Fibroblast of skin of right biceps (primary cell): ENCODE measurements at places on chromosomes 7 and 10.

DNA sequence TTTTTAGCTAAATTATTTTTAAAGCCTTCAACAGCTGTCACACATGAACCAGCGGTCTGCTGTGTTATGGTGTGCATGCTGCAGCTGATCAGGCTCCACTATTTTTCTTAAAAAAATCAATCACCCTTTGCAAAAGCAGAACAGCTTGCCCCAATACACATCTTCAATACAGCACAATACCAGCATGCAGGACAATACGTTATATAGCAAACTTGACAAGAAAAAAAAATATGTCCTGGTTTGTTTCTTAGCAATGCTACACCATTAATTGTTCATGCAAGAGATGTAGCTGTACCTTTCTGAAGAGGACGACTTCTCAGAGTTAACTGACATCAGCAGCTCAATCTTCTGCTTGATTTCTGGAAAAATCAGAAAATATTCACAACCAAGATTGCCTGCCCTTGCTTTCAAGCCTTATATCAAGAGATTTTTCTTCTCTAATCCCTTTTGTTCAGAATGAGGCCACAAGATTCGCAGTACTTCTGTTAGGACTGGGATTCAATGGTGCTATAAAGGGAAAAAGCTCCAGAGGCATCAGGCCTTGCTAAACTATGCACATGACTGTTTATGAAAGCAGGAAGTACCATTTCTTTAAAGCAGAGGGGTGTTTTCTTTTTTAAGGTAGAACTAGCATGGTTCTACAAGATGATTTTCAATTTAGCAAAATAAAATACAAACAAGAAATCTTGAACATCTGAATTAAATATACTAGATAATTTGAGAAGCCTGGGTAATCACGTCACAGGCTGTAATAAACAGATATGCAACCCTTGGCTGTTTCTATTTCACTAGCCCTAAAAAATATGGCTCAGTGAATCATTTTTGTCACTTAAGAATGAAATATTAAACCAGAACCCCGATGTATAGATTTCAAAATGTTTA, 120.0 kb downstream of the SRPK2 start:
- DNase-seq, result peak; percentile 67

DNA sequence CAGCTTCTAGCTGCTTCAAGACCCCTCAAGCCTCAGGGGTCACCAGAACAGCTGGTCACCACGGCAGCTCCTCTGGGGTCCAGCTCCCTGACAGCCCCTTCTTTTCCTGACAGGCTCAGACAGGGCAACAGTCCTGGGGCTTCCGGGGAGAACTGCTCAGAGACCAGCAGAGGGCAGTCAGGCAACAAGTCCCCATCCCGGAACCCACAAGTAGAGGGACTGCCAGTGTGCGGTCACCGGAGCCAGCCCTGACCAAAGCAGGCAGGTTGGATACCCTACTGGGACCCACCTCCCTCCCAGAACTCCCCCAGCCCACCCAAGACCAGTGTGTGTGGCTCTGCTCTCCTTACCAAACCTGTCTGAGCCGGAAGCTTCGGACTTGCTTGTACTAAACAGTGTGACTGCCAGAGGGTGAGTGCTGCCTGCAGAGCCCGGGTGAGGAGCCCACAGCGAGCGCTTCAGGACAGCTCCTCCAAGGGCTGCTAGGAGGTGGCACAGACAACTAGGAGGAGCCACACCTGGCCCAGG, 40.3 kb downstream of the YKT6 start:
- DNase-seq, result peak; percentile 74

DNA sequence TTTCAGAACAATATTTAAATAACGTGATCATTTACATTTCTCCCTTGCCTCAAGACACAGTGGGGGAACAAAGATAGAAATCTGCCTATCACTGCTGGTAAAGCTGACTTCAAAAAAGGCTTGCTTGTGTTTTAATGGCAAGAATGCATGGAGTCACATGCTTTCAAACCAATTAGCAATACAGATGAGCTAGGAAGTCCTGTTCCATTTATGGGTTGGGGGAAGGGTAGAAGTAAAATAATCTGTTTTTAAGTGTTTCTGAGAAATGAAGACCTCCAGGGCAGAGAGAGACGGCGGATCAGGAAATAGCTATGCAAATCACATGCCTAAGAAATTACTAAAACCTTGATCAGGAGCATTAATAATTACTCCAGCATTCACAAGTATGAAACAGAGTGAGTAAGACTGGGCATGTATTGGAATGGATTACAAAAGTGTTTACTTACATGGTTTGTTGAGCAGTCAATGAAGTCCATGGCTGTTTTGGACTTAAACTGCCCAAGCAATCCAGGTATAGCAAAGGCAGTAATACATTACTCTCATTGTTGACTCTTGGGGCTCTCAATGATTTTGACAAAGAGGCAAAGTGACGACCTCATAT, 142.0 kb downstream of the ARID5B start:
- DNase-seq, result peak; percentile 97

DNA sequence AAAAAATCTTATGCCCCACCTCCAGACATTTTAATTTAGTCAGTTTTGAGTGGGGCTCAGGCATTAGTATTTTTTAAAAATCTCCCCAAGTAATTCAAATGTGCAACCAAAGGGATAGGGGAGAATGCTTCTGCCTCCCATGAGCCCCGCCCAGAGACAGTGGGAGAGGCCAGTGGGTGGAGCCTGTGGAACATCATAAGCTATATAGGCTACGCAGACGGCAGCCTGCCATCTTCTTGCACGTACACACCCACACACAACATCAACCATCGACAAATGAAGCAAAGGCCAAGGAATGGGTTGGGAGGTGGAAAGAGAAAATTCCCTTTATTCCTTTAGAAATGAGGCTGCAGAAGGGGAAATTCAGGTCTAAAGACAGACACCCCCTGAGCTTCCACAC, 25.2 kb downstream of the CREB3L2 start:
- no peak for DNase-seq

- peak; percentile 94 for DNase-seq
These were observed 48.7 kb downstream of the BPGM start for GRCh38 chr7:134695321-134695860.

- DNase-seq, result no peak
These were observed 113.3 kb upstream of the BMPER start for GRCh38 chr7:33792041-33792440.

- DNase-seq, result no peak
These were observed 138.1 kb downstream of the RALA start for GRCh38 chr7:39761449-39761848.

GRCh38 chr7:48042636-48043035, 7.3 kb downstream of the C7orf57 start:
- DNase-seq, result no peak
